ENCODE measurements at places on chromosomes 11 and 22.

- DNase-seq = no peak
Measured at GRCh38 chr11:44398266-44399030, 88.5 kb upstream of the ALX4 start.

GRCh38 chr11:64998141-64998540 is 1.4 kb upstream of the BATF2 start:
- peak; percentile 59 for DNase-seq

GRCh38 chr11:35009191-35009943 is 92.9 kb downstream of the PDHX start:
- DNase-seq = peak; percentile 44

GRCh38 chr11:113675003-113675561 is 31.0 kb downstream of the TMPRSS5 start:
- no peak for DNase-seq

- no peak for DNase-seq
Measured at GRCh38 chr11:93611836-93612677, 49.4 kb upstream of the CEP295 start.

DNA sequence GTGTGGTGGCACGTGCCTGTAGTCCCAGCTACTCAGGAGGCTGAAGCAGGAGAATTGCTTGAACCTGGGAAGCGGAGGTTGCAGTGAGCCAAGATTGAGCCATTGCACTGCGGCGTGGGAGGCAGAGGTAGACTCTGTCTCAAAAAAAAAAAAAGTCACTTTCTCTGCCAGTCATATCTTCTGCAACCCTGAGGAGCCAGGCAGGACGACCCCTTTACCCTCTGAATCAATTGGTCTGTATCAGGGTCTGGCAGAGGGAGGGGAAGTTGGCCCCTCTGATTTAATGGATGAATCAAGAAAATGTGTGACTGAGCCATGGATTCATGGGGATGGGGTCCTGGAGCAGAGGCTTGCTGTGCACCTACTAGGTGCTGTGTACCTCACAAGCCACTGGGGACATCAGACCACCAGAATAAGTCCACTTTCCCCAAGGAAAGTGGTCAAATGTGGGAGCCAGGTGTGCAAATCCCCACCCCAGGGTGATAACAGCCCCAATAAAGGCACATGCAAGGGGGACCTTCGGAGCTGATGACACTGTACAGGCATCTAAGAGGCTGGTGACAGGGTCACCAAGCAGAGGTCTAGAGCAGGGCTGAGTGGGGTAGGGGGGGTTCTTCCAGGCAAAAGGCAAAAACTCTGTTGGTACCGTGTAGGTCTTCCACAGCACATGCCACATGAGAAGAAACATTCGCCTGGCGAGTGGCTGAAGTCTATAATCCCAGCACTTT is 29.0 kb downstream of the TXN2 start:
- no peak for DNase-seq

- DNase-seq = no peak
Measured at GRCh38 chr11:61551634-61552033, 29.2 kb downstream of the SYT7 start.

Measured in HepG2 (cell line).